ENCODE measurements at places on chromosomes 2 and 18.

GRCh38 chr2:232976666-232977437, 36.2 kb downstream of the NGEF start:
- DNase-seq: no peak

DNA sequence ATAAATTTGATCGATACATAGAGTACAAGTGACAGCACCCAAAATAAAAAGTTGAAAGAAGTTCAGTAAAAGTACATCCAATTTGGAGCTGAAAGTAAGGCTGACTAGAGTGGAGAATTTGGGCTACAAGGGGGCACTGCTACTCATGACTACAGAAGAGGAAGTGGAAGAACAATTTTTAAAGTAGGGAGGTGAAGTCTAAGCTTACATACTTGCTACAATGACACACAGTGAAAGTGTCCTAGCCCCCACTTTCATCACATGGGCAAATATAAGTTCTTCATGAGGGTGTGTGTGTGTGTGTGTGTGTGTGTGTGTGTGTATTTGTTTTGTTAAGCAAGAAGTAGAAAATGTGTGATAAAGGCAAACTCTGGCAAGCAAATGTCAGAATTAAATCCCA, 45.7 kb downstream of the MAP3K2 start:
- no peak for DNase-seq

DNA sequence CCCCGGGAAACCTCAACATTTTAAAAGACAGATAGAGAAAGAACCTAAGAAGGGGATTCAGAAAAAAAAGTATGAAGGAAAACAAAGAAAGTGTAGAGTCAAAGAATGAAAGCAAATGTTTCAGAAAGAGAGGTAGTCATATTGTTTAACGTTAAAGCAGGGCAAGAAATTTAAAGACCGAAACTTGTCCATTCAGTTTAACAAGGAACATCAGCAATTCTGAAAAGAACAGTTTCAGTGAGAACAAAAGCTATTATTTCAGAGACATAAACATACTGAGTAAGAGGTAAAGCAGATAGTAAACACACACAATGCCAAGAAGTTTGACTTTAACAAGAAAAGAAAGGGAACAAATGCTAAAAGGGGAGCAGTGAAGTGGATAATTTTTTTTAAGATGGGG, 41.1 kb downstream of the MBD2 start:
- DNase-seq: no peak

DNA sequence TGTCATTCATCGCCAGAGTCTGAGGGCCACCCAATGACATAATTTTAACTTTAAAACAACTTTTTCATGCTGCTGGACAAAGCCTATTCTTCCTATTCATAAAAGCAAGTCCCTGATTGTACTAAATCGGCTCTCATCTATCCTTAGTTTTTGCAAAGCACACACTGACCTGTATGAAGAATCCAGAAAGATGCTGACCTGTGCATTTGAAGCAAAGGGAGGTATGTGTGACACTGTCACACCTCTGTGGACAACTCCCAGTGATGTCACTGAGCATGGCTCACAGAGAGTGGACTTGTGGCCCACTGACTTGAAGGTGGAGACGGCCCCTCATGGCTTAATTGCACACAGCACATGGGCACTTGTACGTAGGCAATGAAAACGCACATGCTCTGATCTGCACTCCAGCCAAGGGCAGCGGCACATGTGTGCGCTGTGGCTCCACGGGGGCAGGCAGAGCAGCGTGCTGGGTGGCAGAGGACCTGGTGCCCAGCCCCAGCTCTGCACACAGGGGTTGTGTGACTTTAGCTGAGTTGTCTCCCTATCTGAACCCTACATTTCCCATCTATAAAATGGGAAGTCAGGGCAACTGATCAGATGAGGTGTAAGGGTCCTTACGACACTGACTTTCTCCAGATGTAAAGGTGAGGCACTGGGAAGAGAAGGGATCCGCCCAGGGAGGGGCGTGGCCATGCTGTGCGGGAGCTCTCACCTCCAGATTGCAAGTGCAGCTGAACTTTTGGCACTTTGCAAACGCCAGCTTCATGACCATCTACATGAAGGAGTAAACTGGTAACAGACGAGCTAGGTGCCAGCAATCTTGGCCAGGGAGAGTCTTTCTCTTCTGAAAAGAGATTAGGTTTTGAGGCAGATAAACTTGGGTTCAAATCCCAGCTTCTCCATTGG, 14.3 kb upstream of the ODC1 start:
- DNase-seq: no peak

DNA sequence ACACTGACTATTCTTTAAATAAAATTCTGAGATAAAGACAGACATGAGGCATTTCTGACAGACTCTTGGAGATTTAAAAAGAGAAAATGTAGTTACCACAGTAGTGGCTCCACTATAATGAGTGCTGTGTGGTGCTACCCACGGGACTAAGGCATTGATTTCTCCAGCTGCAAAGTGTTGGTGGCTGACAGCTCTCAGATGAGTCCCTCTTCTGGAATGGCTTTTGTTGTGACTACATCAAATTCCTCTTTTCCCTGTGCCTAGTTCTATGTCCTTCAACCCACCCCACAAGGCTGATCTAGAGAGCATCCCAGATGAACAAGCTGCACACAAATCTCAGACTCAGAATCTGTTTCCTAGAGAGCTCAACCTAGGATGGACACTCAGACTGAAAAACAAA, 884.8 kb upstream of the ZEB2 start:
- DNase-seq: no peak

DNA sequence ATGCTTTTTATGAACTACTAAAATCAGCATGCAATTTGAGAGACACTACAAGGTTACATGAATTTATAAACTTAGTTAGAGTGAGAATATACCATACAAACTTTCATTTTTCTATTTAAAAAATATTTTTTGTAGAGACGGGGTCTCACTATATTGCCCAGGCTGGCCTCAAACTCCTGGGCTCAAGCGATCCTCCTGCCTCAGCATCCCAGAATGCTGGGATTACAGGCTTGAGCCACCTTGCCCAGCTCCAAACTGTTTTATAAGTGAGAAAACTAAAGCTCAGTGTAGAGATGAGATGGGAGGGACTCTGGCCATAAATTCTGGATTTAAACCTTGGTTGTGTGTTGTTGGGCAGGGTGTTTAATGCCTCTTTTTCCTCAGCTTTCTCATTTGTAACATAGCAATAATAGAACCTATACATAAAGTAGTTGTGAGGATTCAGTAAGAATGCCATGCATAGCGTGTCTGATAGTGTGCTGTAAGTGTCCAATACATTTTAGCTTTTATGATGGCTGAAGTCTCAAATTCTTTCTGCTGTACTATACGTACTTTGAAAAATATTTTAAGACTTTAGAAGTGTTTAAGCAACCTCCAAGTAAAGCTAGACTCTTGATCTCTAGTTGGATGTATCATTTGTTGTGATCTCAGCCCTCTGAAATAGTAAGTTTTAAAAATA, 9.7 kb downstream of the CAB39 start:
- no peak for DNase-seq

- no peak for DNase-seq
Measured at GRCh38 chr2:237877576-237878307, 18.3 kb downstream of the RAMP1 start.

- no peak for DNase-seq
Measured at GRCh38 chr2:181828122-181828705, 63.3 kb upstream of the ITPRID2 start.

- DNase-seq: no peak
Measured at GRCh38 chr18:67007085-67007484, 403.2 kb upstream of the CDH19 start.

DNA sequence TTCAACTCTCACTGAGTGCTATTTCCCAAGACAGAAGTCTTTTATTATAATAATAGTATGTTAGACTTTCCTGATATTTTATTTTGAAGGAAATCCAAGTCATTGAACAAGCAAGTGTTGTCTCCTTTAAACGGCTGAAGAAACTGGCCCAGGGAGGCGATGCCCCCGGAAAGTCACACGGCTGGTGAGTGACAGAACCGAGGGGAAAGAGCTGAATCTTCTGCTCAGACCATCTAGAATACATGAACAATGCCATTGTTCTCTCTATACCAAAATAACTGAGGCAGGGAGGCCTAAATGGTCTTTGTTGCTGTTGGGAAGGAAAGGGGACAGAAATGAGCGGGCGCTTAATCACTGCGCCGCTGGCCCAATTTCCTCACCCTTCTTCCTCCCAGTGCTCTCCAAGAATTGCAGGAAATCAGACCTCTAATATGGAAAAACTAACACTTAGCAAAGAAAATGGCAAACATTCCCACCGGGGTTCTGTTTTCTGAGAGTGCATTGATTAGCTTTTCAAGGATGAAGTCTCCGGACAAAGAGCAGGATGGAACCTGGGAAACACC, 101.5 kb downstream of the KLF7 start:
- no peak for DNase-seq

DNA sequence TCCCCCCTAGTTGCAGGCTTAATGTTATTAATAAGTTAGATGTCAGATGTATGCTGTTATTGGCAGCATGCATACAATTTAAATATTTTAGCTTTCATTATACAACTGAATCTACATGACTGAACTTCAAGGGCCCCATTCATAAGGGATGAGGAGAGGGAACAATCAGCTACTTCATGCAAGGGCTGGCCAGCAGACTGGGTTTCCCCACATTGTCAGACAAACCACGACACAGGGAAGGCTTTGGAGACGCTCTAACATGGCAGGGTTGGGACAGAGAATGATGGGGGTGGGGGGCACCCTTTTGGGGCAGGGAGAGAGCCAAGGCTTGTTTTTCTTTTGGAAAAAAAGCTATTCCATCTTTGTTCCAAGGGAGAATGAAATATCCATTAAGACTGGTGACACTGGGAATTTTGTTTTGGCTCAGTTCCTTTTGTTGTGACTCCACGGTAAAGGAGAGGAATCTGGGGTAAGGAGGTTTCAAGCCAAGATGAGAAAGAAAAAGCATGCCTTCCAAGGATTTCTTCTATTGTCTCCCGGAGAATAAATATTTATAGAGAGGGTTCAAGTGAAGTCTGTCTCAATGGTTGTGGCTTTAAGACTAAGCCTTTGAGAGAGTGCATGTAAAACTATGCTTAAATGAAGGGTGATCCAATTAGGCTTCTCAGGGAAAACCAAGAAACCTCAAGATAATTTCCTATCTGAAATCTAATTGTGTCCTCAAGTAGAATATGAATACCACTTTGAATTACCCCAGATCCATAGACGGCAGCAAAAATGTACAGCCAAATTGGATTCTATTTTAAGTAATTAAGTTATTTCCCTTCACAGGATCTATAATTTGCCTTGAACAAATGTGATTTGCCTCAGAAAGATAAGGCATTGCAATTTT, 5.4 kb downstream of the CXCR4 start:
- peak; percentile 20 for DNase-seq

DNA sequence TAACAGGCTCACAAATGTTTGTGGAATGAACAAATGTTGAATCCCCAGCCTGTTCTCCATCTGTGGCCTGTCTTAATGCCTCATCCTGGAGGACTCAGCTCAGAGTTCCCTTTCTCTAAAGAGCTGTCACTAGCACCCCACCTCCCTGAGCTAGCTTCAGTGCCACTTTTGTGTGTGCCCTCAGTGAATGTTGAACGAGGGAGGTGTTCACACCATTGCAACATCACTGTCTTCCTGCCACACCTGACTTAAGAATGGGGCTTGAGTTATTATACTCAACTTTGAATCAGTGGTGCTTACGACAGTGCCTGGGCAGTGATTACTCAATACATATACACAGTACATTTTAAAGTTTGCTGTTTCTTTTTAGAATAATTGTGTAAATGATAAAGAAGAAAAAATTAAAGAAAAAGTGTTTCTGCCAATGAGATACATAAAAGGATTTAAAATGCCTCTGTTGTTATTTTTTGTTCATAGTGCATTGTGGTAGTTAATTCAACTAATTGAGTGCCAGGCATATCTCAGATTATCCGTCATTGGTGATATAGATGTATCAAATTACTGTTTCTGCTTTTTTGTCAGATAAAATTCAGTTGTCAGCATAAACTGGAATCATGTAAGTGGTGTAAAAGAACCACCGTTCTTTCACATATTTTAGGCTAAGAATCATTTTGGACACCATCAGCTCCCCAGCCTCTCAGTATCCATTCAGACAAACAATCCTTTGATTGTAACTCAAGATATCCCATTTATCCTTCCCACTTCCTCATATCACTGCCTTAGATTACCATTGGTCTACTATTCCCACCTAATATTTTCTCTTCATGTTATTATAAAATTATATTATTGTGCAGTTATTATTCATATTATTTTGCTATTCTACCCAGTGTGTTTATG, 304.7 kb downstream of the PTPRM start:
- no peak for DNase-seq

- no peak for DNase-seq
Measured at GRCh38 chr2:175454953-175455389, 273.5 kb upstream of the ATP5MC3 start.

DNA sequence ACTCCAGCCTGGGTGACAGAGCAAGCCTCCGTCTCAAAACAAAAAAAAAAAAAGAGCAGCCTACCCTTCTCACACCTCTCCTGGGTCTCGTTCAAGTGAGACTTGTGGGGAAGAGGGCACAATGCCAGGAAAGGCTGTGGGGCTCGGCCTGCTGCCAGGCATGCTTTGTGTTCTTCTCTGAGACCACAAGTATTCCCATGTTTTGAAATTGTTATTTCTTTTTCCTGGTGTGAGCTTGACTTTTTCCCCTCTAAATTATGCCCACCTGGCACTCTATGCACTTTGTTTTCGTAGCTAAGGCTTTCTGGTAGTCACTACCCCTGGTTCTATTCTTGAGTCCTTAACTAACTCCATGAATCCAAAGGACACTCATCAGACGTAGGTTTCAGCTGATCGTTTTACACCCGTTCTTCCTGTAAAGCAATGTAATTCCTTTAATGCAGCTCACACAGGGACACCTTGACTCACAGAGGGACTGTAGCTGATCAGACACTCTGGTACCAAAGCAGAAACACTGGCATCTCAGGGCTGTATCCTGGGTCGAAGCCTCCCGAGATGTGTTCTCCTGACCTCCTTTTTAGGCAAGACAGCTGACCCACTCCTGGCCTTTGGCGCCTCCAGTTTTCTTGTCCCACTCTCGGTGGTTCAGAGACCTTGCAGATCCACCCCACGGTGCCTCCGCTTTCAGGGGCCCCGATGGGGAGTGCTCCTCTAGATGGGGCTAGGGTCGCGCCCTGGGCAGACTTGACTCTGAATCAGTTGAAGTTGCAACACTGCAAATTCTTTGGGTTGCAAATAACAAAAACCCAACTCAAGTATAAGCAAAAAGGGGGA, 193.3 kb upstream of the AGAP1 start:
- no peak for DNase-seq

GRCh38 chr2:51511002-51511401, 479.1 kb upstream of the NRXN1 start:
- no peak for DNase-seq

- DNase-seq: no peak
Measured at GRCh38 chr2:224063298-224063648, 24.2 kb upstream of the SERPINE2 start.

DNA sequence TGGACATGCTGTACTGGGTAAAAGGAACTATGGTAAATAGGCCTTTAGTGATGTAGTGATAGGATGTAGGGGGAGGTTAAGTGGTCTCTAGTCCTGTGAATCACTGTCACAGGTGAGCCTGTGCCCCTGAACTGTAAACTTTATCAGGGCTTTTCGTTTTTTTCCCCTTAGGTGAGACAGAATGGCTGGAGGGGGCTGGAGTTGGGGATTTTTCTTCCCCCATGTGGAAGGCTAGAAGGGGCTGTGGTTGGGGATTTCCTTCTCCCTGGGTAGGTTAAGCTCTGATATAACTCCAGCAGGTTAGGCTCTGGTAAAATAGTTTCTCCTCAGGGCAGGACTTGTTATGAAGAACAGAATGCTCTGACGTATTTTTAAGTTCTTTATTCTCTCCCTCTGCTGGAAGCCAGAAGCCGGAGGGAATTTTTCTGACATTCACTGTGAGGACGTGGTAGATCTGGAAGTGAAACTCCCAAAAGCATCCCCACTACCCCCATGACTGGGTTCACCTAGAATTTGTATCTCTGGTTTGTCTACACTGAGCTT, 28.5 kb downstream of the PIKFYVE start:
- no peak for DNase-seq
